Stimulated activated memory B cell treated with anti-CD40 and anti-IgM and Interleukin-4, amounts not matched to agents 10 μg/mL and 1 μg/mL and 100 μg/mL, for 72 hours (primary cell): ENCODE measurements at places on chromosomes 3 and 15.

GRCh38 chr15:25693321-25694238 lies 169.5 kb downstream of the ATP10A start:
- no peak for ATAC-seq

- no peak for ATAC-seq
These were observed 433.4 kb upstream of the CFAP20DC start for GRCh38 chr3:59483191-59483590.

DNA sequence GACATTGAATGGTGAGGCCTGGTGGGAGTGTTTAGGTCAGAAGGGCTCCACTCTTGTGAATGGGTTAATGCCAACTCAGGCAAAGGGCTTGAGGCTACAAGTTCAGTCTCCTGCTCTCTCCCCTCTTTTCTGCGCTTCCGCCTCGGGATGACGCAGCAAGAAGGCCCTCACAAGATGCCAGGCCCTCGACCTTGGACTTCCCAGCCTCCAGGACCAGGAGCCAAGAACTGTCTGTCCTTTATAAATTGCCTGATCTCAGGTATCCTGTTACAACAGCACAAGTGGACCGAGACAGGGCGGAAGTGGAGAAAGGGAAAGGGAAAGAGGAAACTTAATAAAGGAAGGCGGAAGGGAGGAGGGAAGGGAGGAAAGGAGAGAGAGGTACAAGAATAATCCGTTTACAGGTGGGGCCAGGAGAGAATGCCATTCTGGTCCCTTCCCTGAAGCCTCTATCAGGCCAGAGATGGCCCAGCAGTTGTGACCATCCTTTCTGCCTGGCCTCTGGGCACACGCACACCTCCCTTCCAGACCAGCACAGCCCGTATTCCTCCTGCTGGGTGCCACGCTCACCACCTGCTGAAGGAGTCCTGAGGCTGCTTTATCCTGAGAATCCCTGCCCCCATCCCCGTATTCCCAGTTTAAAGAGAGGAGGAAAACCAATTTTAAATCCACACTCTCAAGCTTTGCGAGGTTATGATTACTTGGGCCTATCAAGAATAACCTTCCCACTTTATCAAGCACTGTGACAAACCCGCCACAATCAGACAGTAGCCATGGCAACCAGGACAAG lies 64.2 kb downstream of the OXNAD1 start:
- no peak for ATAC-seq

GRCh38 chr3:170809007-170809974 lies 60.7 kb downstream of the RPL22L1 start:
- ATAC-seq: peak; percentile 41

DNA sequence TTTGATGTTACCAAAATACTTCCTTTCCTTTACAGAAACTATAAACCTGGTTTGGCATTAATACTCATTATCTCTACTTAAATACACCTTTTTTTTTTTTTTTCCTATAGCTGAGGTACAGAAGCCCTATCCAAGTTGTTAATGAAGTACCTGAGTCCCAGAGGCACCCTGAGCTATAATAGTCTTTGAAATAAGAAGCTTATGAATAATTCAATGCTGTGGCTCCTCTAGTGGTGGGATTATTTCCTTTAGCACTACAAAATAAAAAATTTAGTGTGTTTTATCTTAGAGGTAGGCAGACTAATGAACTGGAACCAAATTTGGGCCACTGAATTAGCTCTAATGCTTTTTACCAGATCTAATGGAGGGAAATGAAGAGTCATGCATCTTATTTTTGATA lies 611.9 kb downstream of the EDEM1 start:
- ATAC-seq: no peak
